Activated gamma-delta T cell (primary cell): ENCODE measurements at places on chromosomes 7 and 10.

DNA sequence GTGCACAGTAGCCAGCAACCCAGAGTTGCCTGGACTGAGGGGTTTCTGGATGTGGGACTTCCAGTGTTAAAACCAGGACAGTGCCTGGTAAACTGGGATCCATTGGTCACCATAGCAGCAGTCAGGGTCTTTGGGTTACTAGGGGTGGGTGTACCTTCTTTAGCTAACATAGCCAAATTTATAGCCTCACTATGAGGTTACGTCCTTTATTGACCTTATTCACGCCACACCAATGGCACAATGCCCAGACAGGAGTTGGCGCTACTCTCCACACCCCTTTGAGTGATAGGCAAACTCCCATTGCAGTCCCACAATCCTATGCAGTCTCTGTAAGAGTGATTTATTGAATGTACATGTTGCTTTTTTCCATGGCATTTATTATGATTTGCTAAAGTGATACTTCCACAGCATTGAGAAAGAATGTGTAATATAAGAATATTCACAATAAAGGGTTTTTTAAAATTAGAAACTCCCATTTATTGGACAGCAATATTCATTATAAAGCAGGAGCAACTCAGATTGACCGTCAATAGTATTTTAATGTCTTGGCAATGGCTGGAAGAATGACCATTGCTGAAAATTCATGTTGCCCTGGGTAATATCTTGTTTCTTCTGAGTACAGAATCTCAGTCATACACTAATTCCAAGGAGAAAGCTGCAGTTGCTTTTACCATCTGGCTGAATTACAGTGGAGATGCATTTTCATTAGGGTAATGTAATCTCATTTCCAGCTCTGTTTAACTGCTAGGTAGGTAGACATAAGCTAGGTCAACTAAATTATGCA, 26.1 kb downstream of the IFIT5 start:
- DNase-seq: no peak

- DNase-seq: no peak
These were observed 1519.6 kb downstream of the REEP3 start for GRCh38 chr10:65040796-65041195.

DNA sequence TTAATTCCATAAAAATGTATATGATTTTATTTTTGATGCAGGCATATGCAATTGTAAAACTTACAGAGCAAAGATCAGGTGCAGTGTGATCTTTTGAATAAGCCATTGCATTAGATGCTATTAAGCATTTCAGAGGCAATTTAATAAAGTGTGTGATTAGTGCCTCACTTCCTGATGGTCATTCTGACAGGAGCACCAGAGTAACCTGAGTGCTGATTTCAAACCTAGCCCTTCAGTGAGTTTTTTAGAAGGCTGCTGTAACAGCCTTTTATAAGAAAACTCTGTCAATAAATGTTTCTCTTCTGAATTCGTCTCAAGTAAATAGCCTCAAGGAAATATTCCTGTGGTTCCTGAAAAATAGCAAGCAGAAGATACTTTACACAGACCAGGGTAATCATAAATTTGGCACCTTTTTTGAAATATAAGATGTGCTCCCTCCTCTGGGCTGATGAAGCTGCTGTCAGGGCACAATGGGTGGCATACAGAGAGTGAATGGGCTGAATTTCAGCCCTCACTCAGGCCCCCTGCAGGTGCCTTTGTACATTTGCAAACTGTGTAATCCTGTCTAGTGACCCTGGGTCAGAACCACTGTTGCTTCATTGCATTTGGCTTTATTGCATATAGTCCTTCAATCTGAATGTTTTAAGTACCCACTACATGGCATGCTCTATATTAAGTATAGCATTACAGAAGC, 193.7 kb upstream of the CSTF2T start:
- DNase-seq: no peak

- no peak for DNase-seq
These were observed 36.6 kb upstream of the AGR3 start for GRCh38 chr7:16918288-16918895.

DNA sequence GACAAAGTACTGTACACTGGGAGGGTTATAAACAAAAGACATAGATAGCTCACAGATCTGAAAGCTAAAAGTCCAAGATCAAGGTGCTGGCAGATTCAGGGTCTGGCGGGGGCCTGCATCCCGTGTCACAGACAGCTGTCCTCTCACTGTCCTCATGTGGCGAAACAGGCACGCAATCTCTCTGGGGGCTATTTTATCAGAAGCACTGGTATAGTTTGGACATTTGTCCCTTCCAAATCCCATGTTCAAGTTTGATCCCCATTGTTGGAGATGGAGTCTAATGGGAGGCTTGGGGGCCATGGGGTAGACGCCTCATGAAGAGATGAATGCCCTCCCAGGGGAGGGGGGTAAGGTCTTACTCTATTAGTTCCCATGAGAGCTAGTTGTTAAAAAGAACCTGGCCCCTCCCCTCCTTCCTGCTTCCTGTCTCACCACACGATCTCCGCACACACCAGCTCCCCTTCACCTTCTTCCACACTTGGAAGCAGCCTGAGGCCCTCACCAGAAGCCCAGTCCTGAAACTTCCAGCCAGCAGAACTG, 72.5 kb upstream of the UCN3 start:
- DNase-seq: no peak

DNA sequence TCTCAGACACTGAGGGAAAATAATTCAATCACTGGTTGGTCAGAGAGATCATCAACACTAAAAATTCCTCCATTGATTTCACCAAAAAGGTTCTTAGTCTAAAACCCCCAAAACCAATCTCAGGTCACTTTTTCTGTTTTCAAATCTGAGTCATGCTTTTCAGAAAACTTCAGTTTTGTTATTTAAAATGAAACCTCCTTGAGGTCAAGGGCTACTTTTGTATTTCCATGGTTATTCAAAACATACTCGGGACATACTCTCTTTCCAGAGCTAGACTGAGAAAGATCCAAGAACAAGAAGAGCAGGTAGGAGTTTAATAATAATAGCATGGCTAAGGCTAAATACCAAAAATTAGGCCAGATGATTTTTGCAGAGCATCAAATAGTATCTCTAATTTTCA, 152.8 kb downstream of the SDHAF3 start:
- DNase-seq: no peak

DNA sequence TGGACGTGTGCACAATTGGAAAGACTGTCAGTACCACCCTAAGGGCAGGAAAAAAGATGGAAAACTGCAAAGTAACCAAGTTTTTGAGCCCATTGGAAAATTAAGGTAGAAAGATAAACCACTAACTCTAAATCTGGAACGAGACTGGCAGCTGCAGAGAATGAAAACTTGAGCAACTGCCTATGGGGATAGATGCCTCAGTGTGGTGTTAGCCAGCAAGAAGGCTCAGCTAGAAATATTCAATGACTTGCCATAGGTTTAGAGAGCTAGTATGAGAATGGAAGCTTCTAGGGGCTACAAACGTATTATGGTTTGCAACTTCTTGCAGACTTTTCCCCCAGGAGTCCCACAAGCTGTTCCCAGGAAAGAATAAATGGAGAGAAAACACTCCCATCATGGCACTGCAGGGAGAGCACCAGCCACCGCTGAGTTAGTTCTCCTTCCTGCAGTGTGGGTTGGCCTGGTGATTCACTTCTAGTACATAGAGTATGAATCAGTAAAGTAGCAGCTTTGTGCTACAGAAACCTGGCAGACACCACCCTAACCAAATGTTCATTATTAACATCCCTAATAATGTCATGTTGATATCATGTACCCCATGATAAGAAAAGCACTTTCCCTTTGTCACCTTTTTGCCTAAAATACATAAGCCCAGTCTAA, 372.4 kb upstream of the VWC2 start:
- no peak for DNase-seq

GRCh38 chr10:6136215-6137201, 47.7 kb downstream of the RBM17 start:
- DNase-seq: no peak

DNA sequence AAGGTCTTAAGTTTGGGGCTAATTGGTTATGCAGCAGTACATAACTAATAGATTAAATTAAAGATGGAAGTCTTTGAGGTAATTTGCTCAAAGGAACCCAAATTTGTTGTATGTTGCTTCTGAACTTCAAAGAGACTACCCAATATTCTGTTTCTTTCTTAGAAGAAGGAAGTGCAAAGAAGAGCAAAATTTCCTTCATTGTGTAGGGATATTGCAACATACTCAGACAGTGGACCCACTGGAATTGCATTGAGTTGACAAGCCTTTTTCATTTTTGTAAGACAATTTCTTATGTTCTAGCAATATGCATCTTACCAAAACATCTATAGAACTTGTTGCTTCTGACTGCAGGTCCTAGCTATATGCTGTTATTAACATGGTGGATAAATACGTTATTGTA, 527.8 kb downstream of the SH2D4B start:
- no peak for DNase-seq

DNA sequence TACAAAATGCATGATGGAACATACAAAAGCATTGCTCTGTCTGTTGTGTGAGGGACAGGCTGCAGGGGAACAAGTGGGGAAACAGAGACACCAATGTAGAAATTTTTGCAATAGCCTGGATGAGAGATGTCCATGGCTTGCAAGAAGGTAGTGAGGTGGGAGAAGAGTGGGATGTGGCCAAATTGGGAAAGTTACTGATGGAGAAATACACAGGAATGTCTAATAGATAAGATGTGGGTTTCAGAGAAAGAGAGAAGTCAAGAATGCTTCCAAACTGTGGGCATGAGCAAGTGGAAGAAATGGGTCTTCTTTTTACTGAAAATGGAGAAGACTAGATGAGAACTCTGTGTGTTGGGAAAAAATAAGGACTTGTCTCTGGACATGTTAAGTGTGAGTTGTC, 592.7 kb downstream of the TNS3 start:
- DNase-seq: no peak

DNA sequence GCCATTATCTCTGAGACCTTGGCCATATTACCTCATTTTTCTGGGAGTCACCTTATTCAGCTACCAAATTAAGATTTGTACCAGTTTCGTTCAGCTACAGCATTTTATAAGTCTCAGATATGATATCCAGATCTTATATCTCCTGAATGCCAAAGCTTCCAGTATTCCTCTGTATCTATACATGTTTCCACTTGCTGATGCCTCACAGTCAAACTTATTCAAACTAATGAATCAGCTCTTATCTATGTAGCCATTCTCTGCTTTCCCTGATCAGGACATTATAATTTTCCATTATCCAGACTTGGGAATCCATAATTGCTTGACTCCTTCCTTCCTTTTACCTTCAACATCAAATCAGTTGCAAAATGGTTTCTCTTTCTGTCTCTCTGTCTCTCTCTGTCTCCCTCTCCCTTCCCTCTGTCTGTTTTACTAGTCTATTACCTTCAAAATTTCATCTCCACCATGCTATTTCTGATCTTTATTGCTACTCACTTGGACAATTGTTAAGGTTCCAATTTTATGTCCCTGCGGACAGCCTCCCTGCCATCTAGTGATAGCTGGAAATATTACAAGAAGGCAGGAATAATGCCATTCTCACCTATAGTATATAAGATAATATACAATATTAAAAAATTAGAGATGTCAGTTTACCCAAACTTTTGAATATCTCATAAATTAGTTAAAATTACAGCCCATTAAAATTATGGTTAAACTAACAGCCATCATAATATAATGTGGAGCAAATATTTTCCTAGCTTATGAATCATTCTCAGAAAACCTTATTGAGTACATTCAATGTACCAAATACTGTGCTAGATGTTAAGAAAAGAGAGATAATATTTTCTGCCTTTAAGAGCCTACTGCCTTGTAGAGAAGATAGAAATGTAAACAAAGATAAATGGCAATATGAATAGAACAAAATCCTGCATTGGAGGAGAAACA, 89.8 kb downstream of the PCLO start:
- no peak for DNase-seq

DNA sequence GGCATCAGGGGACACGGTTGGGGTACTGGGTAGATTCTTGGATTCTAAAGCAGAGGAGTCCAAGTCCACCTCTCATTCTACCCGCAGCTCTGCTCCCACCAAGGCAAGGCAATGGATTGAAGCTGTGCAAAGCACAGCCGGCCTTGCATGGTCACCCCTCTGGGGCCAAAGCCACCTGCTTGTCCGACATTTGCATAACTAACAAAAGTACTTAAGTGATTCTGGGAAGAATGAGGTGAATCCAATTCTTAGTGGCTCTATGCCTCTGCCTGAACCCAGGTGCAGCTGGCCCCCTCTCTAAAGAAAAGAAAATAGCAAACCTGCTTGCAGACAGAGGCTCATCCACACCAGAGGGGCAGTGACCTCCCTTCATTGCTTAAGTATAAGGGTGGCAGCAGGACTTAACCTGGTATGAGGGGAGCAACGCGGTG, 10.7 kb upstream of the COBL start:
- no peak for DNase-seq

DNA sequence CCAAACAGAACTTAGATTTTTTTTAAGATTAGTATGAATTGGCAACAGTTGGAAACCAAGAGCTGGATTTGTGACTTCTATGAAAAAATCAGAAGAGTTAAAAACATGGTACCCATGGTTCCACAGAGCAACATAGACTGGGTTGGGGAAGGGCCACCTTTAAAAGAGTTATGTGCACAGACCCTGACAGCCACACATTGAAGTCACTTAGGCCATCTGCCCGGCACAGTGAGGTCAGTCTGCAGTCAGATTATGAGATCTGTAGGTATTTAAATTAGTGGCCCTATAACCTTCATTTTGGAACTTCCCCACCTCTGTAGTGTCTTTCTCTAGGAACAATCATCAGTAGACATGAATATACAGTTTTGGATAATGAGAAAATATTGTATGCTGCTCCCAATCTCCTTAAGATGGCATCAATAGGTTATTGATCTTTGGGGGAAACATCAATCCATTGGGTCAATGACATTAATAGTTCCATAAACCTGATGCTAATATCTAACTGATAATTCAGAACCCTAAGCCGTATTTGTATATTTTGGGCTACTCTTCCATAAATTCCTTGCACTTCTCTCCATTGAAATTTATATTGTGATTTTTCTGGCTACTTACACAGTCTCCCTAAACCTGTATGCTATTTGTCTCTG, 7.0 kb downstream of the ANKRD1 start:
- no peak for DNase-seq

- DNase-seq: no peak
These were observed 3.7 kb upstream of the CAV1 start for GRCh38 chr7:116521046-116521664.

GRCh38 chr7:36985866-36986400, 261.6 kb upstream of the AOAH start:
- DNase-seq: no peak

DNA sequence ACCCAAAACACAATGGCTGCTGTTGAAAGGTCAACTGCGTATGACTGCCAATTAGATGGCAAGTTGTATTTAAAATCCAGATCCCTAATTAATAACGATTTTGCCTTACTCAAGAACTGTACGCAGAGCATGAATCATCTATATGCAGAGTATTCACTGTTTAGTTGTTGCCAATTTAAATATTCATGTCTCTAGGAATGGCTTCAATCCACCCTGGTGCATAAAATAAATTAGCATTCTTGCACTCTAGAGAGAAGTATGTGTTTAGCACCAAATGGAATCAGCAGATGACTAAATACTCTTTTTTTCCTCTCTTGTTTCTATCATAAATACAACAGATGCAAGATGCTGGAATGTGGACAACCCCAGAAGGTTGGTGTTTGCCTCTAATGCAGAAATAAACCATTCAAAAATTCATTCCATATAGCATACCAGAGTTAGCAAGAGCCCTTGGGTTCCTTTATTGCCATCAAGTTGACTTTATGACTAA, 320.3 kb downstream of the LRRTM3 start:
- no peak for DNase-seq

GRCh38 chr7:80444811-80445210, 67.1 kb downstream of the GNAT3 start:
- DNase-seq: no peak
